ENCODE measurements at places on chromosomes 5 and 9.

GRCh38 chr9:126398403-126399058 lies 71.9 kb downstream of the MVB12B start:
- H3K27ac ChIP-seq: no peak overlapping the region
- DNase-seq: peak; percentile 69
- H3K4me1 ChIP-seq: peaks cover 7% of the 10 kb centered on the region
- H3K4me3 ChIP-seq: no peak overlapping the region
- no peaks in the 10 kb centered on the region for H3K36me3 ChIP-seq
- H3K27me3 ChIP-seq: no peaks in the 10 kb centered on the region

- no peaks in the 10 kb centered on the region for H3K4me1 ChIP-seq
- no peak overlapping the region for H3K27ac ChIP-seq
- no peaks in the 10 kb centered on the region for H3K36me3 ChIP-seq
- no peak overlapping the region for H3K4me3 ChIP-seq
- DNase-seq: no peak
- no peaks in the 10 kb centered on the region for H3K27me3 ChIP-seq
These were observed 21.4 kb upstream of the SNAPC3 start for GRCh38 chr9:15401266-15401665.

GRCh38 chr5:133371371-133372155 lies 240.8 kb downstream of the FSTL4 start:
- DNase-seq: no peak
- no peaks in the 10 kb centered on the region for H3K4me1 ChIP-seq
- H3K36me3 ChIP-seq: no peaks in the 10 kb centered on the region
- no peak overlapping the region for H3K27ac ChIP-seq
- no peaks in the 10 kb centered on the region for H3K27me3 ChIP-seq
- no peak overlapping the region for H3K4me3 ChIP-seq

DNA sequence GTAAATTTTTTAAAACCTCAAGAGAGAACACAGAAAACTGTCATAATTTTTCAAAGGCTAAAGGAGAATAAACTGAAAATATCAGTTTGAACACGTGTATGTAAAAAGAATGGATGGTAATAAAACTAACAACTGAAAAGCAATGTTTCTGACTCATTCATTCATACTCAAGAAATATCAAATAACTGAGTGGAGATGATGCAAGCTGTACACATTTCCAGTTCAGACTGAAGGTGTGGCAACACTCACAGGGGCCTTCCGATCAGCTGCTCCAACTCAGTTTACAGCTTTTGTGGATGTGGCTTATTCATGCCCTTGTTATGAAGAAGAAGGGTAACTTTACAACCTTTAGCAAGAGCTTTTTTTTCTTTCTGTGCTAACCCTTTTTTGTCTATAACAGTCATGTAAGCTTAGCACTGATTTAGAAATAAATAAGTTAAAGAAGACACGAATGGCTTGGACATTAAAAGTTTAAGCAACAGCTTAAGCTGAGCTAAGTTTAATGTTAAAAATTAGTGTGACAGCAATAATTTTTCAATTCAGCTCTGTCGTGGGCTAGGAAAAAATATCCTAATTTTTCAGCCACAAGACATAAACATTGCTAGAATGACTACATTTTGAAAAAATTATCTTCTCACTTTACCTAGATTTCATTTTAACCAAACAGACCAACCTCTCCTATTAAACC lies 453.5 kb downstream of the RAB3C start:
- DNase-seq: peak; percentile 39
- H3K36me3 ChIP-seq: no peaks in the 10 kb centered on the region
- H3K27me3 ChIP-seq: no peaks in the 10 kb centered on the region
- peak overlapping the region; percentile 3 for H3K27ac ChIP-seq
- no peaks in the 10 kb centered on the region for H3K4me1 ChIP-seq

DNA sequence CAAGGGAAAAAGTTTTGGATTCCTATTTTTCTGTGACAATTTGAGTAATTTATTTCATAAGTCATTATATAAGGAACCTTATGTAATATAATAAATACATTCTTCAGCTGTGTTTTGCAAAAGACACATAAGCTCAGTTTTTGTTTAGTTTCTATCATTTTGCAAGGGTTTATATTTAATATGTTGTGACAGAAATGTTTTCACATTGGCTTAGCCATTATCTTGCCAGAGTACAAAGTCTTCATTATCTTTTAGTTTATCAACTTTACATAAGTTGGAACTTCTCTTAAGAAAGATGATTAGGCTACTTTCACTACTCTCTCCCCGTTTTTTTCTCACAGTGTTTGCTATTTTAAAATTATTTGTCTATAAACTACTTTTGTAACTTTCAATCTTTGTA lies 54.8 kb downstream of the ERCC6L2 start:
- DNase-seq: no peak
- no peaks in the 10 kb centered on the region for H3K27me3 ChIP-seq
- H3K4me3 ChIP-seq: no peak overlapping the region
- H3K4me1 ChIP-seq: no peaks in the 10 kb centered on the region
- H3K36me3 ChIP-seq: no peaks in the 10 kb centered on the region

DNA sequence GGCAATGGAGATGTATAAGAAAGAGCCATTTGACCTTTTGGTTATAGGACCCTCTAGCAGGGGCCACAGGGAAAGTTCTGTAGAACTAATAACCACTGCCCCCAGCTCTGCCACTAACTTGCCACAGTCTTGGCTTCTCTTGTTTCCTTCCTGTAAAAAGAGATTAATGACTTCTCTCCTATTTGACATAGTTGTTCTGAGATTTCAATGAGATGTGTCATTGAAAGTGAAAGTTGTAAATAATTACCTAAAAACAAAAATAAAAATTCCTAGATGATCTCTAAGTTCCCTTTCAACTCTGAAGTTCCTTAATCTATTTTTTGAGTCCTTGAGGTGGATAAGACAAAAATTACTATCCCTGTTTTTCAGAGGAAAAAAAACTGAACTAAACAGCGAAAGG lies 1.4 kb upstream of the KIF12 start:
- H3K27me3 ChIP-seq: no peaks in the 10 kb centered on the region
- H3K27ac ChIP-seq: no peak overlapping the region
- H3K36me3 ChIP-seq: no peaks in the 10 kb centered on the region
- H3K4me3 ChIP-seq: no peak overlapping the region

- H3K27me3 ChIP-seq: no peaks in the 10 kb centered on the region
- H3K36me3 ChIP-seq: no peaks in the 10 kb centered on the region
- DNase-seq: no peak
- no peak overlapping the region for H3K4me3 ChIP-seq
These were observed 153.5 kb upstream of the IRX2 start for GRCh38 chr5:2904956-2905355.

DNA sequence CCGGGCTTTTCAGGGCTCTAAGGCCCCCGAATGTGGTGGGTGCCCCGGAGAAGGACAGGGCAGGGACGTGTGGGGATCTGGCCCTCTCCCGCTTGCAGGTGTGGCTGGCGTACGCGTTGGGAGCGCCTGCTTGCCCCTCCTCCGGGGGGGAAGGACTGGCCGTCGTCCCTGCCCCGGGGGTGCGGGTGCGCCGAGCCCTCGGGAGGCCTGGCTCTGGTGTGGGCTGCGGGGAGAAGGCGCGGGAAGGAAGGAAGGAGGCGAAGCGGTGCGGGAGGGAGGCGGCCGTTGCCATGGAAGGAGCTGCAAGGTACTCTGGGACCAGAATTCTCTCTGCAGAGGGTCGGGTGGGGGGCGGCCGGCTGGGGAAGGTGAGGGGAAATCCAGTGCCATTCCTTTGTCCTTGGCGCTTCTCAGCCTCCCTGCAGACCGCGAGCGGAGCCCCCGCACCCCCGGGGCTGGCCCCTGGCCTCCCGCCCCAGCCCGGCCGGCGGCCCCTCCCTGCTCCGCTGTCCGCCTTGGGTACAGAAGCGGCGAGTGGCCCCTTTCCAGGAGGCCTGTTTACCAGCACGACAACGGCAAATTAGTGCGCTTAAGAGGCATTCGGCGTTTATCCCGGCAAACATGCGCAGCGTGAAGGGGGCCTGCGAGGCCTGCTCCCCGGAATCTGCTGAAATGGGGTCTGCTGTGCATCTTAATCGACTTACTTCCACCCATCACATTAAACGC lies 67.1 kb upstream of the UNC5A start:
- no peaks in the 10 kb centered on the region for H3K36me3 ChIP-seq
- peaks cover 6% of the 10 kb centered on the region for H3K4me1 ChIP-seq
- peak overlapping the region; percentile 16 for H3K4me3 ChIP-seq
- DNase-seq: no peak
- H3K27me3 ChIP-seq: peaks cover 30% of the 10 kb centered on the region

GRCh38 chr5:147403651-147404640 lies 105.9 kb downstream of the DPYSL3 start:
- H3K4me3 ChIP-seq: no peak overlapping the region
- no peaks in the 10 kb centered on the region for H3K4me1 ChIP-seq
- peak; percentile 6 for DNase-seq
- H3K27me3 ChIP-seq: no peaks in the 10 kb centered on the region
- no peaks in the 10 kb centered on the region for H3K36me3 ChIP-seq

- no peak overlapping the region for H3K27ac ChIP-seq
- H3K4me3 ChIP-seq: no peak overlapping the region
- H3K27me3 ChIP-seq: no peaks in the 10 kb centered on the region
These were observed 231.1 kb upstream of the TBCA start for GRCh38 chr5:78007233-78007632.

DNA sequence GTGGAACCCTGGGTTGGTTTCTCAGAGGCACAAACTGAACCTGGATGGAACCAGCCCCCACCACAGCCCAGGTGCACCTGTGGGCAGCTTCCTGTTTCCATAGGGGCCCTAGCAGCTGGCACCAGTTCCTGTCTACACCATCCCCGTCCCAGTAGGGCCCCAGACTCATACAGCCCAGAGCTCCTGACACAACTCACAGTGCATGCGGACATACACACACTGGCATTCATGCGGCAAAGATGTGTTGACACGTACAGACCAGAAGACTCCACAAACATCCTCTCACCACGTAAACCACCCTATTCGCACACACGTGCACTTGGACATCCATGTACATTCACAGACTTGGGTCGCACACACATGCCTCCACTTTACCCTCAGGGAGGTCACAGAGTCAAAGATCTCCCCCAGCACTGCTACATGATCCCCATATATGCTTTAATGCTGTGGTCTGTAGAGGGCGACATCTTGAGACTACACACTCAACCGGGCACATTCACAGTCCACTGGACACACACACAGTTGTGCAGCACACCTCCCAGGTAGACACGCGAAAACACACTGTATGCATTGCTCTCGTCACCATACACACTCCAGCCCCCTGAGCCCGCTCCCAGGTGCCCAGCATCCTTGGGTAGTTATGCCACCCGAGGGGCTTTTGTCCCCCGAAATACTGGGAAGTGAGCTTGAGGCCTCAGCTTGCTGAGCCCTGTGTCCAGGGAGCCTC lies 22.4 kb downstream of the CXXC5 start:
- DNase-seq: no peak
- no peaks in the 10 kb centered on the region for H3K27me3 ChIP-seq
- no peaks in the 10 kb centered on the region for H3K36me3 ChIP-seq
- peaks cover 14% of the 10 kb centered on the region for H3K4me1 ChIP-seq
- no peak overlapping the region for H3K4me3 ChIP-seq

DNA sequence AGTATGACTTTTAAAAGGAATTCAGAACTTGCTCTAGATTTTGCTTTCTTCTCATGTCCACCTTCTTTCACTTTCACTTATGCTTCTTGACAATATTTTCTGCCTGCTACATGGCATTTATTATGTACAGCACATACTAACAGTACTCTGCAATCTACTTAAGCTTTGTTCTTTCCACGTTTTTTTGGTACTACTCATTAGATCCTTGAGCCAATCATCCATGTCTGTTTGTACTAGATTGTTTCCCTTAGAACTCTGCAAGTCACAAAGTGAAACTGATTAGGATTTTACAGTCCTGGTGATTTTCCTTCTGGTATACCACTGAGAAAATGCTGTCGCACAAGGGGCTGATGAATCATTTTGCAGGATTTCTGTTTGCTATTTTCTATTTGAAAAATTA lies 78.3 kb downstream of the PARP8 start:
- DNase-seq: no peak
- H3K4me3 ChIP-seq: peak overlapping the region; percentile 2
- no peaks in the 10 kb centered on the region for H3K27me3 ChIP-seq
- H3K36me3 ChIP-seq: no peaks in the 10 kb centered on the region
- H3K4me1 ChIP-seq: no peaks in the 10 kb centered on the region

- no peaks in the 10 kb centered on the region for H3K27me3 ChIP-seq
- DNase-seq: no peak
- H3K4me1 ChIP-seq: no peaks in the 10 kb centered on the region
- no peak overlapping the region for H3K4me3 ChIP-seq
- H3K36me3 ChIP-seq: no peaks in the 10 kb centered on the region
These were observed 32.2 kb upstream of the PAX5 start for GRCh38 chr9:37066139-37066725.

GRCh38 chr5:140042393-140042642 lies 781 bp downstream of the NRG2 start:
- peak overlapping the region; percentile 43 for H3K4me3 ChIP-seq
- no peak for DNase-seq
- no peaks in the 10 kb centered on the region for H3K27me3 ChIP-seq
- H3K36me3 ChIP-seq: no peaks in the 10 kb centered on the region

GRCh38 chr5:2983583-2984300 lies 232.3 kb upstream of the IRX2 start:
- H3K27me3 ChIP-seq: peaks cover 3% of the 10 kb centered on the region
- no peak overlapping the region for H3K4me3 ChIP-seq
- H3K27ac ChIP-seq: no peak overlapping the region

DNA sequence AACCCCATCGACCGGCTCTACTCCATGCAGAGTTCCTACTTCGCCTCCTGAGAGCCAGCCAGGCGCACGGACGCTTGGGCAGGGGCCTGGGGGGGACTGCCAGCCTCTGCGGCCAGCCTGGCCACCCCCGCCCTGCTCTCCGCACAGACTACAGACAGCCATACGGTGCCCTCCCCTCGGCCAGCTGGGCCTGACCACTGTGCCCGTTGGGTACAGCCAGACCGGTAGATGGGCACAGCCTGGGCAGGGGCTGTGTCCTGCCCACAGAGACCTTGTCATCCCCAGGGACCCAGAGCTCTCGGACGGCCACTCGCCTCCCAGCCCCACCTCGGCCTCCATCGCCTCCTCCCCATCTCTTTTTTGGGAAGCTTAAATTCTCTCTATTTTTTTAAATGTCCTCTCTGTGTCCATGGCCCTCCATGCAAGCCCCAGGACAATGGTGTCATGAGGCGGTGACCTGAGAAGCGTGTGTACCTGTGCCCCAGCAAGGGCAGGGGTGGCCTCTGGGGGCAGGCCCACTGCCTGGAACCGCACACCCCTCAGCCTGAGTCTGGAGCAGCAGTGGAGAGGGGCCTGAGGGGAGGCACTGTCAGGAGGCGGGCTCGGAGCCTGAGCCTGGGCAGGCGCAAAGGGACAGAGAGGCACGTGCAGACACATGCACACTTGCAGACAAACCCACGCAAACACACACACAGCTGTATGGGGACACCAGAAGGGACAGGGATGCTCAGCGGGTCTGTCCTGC lies 82.8 kb downstream of the LMX1B start:
- no peak overlapping the region for H3K27ac ChIP-seq
- no peak overlapping the region for H3K4me3 ChIP-seq
- H3K36me3 ChIP-seq: no peaks in the 10 kb centered on the region
- DNase-seq: no peak

GRCh38 chr9:80932947-80933780 lies 756.2 kb downstream of the TLE1 start:
- H3K27ac ChIP-seq: peak overlapping the region; percentile 4
- no peak overlapping the region for H3K4me3 ChIP-seq
- no peaks in the 10 kb centered on the region for H3K36me3 ChIP-seq
- DNase-seq: peak; percentile 19

- no peak for DNase-seq
- H3K4me1 ChIP-seq: no peaks in the 10 kb centered on the region
- no peaks in the 10 kb centered on the region for H3K27me3 ChIP-seq
- H3K27ac ChIP-seq: no peak overlapping the region
- H3K36me3 ChIP-seq: no peaks in the 10 kb centered on the region
- H3K4me3 ChIP-seq: no peak overlapping the region
These were observed 7.0 kb upstream of the SIL1 start for GRCh38 chr5:139205124-139205523.

Measured in prostate gland (tissue), 2 donors.